ENCODE measurements at places on chromosomes 7 and 10. TPM values are rescaled to one million over a fixed set of nuclear protein-coding genes. Genes with fewer than 3 reads are reported as not detected.

- H3K27me3 ChIP-seq: no peaks in the 10 kb centered on the region
- H3K27ac ChIP-seq: no peak overlapping the region
- H3K4me1 ChIP-seq: peaks cover 17% of the 10 kb centered on the region
- H3K36me3 ChIP-seq: no peaks in the 10 kb centered on the region
- no peak overlapping the region for H3K4me3 ChIP-seq
Measured at GRCh38 chr10:34641913-34642558, 173.1 kb downstream of the PARD3 start.

DNA sequence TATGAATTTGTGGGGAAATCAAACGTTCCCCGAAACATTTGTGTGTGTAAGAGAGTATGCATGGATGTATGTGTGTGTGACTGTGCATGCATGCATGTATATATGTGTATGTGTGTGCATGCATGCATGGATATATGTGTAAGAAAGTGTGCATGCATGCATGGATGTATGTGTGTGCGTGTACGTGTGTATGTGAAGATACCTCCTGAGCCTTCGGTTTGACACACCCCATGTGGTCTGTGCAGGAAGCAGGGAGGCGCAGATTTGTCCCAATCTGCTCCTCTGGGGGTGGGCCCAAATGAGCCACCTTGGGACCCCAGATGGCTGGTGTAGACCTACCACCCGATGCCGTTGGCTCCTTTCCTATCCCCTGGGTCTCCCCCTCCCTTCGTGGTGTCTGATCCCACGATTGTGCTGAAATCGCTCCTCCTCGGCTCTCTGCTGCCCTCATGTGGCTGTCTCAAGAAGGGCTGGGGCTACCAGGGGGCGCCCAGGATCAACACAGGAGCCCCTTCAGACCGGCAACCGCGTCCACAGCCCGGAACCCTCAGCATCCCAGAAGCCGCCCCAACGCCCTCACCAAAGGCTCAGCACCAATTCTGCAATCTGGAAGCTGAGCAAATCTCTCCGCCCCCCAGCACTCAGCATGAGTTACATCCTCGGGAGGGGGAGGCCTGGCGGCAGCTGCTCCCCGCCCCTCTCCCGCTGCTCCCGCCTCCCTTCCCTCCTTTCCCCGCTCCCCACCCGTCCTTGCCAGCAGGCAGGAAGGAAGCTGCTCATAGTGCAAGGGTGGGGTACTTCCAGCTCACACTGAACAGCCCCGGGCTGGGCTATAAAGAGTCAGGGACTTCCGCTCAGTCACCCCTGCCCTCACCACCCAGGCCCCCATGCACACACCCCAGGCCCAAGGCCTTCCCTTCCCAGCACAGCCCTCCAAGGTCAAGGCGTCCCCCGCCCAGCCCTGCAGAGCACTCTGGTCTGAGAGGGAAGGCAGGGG lies 2.3 kb upstream of the NOS3 start:
- H3K27me3 ChIP-seq: no peaks in the 10 kb centered on the region
- peak; percentile 22 for DNase-seq
- H3K27ac ChIP-seq: peak overlapping the region; percentile 41
- H3K4me3 ChIP-seq: no peak overlapping the region
- no peaks in the 10 kb centered on the region for H3K4me1 ChIP-seq

DNA sequence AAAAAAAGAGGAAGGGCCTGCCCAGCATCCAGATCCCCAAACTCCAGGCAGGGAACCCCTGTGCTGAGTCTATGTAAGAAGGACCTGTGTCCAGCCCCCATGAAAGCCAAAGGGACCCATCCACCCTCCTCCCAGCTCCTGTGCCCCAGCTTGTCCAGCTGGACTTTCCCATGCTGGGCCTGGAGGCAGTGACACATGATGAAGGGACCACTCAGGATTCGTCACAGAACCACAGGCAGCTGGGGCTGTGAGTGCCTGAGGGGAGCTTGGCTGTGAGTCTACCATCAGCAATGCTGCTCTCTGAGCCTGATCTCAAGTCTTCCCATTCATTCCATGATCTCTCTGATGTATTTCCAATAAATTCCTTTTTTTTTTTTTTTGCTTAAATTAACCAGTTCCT lies 36.2 kb upstream of the MNX1 start:
- H3K4me3 ChIP-seq: no peak overlapping the region
- no peaks in the 10 kb centered on the region for H3K4me1 ChIP-seq
- no peaks in the 10 kb centered on the region for H3K36me3 ChIP-seq

- H3K4me1 ChIP-seq: peaks cover 3% of the 10 kb centered on the region
- no peaks in the 10 kb centered on the region for H3K27me3 ChIP-seq
- no peak overlapping the region for H3K27ac ChIP-seq
- H3K36me3 ChIP-seq: no peaks in the 10 kb centered on the region
- H3K4me3 ChIP-seq: no peak overlapping the region
Measured at GRCh38 chr10:97412891-97413304, 11.8 kb upstream of the RRP12 start.

GRCh38 chr10:118054383-118054782 lies 7.6 kb upstream of the RAB11FIP2 start:
- H3K27me3 ChIP-seq: no peaks in the 10 kb centered on the region
- no peak overlapping the region for H3K4me3 ChIP-seq
- no peak overlapping the region for H3K27ac ChIP-seq
- DNase-seq: no peak
- no peaks in the 10 kb centered on the region for H3K4me1 ChIP-seq

GRCh38 chr7:96253441-96253840 lies 68.5 kb downstream of the SLC25A13 start:
- no peak overlapping the region for H3K27ac ChIP-seq
- no peaks in the 10 kb centered on the region for H3K4me1 ChIP-seq
- H3K4me3 ChIP-seq: no peak overlapping the region
- H3K27me3 ChIP-seq: no peaks in the 10 kb centered on the region
- no peaks in the 10 kb centered on the region for H3K36me3 ChIP-seq

DNA sequence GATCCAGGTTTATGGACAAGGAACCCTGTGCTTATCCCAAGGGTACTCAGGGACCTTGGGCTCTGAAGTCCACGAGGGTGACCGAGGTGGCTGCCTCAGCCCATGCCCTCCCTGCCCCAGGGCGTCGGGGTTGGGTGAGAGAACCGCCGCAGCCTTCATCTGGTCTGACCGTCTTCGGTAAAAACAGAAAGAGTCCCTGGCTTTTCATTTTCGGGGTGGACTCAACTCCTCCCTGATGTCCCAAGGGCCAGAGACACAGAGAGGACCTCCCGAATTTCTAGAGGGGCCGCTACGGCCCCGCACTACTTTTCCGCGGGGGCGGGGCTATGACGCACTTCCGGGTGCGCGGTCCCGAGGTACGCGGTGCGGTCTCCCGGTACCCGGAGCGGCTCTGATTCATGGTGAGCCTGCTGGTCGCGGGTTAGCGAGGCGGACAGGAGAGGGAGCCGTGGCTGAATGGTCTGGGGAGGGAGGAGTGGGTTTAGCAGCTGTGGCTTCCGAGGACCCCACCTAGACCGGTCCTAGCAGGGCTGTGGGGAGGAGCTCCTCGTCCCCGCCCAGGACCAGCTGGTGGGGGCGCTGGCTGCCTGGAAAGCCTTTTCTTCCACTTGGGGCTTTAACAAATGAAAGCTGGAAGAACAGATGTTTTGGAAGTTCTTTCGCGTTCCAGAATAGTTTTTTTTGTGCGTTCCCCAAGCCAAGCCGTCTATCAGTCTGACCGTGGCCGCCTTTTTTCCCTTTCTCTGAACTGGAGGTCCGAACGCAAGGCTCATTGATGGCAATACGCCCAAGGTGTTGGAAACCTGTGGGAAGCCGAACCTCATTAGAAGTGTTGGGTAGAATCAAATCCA lies at the start of gene ZSCAN21:
TSS of gene ZSCAN21 (plus strand) at position 334 of the 851 bp plus-strand sequence. CDS start 7,233 bp downstream, outside the sequence.
- peak within 1 kb of the TSS; percentile 96 for H3K27ac ChIP-seq
- peaks cover 12% of the 10 kb centered on the region for H3K4me1 ChIP-seq
- H3K4me3 ChIP-seq: peak within 1 kb of the TSS; percentile 52
- H3K36me3 ChIP-seq: no peaks in the 10 kb centered on the region
- DNase-seq: peak; percentile 79

DNA sequence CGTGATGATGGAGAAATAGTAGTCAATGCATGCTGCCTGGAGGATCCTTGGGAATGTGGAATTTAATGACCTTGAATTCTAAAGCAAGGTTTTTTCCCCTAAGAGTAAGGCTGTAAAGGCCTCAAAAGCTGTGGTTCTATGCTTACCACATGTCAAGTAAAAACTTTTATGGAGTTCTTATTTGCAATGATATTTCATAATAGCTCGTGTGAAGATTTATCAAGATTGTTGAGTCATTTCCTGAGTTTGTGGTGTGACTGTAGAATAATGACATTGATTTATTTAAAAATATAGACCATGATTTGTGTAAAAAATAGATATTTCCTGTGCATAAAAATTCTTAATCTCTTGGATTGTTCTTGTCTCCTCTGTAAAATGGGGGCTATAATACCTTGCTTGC lies 67.5 kb upstream of the SORCS1 start:
- H3K4me1 ChIP-seq: no peaks in the 10 kb centered on the region
- H3K4me3 ChIP-seq: no peak overlapping the region
- no peaks in the 10 kb centered on the region for H3K36me3 ChIP-seq
- no peak for DNase-seq

GRCh38 chr7:73397521-73398281 lies 35.9 kb upstream of the FZD9 start:
- no peaks in the 10 kb centered on the region for H3K36me3 ChIP-seq
- no peaks in the 10 kb centered on the region for H3K27me3 ChIP-seq

GRCh38 chr10:8844141-8844540 lies 789.7 kb downstream of the GATA3 start:
- H3K4me1 ChIP-seq: no peaks in the 10 kb centered on the region
- H3K4me3 ChIP-seq: no peak overlapping the region
- H3K36me3 ChIP-seq: no peaks in the 10 kb centered on the region
- DNase-seq: no peak
- no peak overlapping the region for H3K27ac ChIP-seq

GRCh38 chr10:2744547-2745200 lies 322.7 kb upstream of the PFKP start:
- H3K27me3 ChIP-seq: no peaks in the 10 kb centered on the region
- H3K4me3 ChIP-seq: no peak overlapping the region
- no peak overlapping the region for H3K27ac ChIP-seq
- no peak for DNase-seq

DNA sequence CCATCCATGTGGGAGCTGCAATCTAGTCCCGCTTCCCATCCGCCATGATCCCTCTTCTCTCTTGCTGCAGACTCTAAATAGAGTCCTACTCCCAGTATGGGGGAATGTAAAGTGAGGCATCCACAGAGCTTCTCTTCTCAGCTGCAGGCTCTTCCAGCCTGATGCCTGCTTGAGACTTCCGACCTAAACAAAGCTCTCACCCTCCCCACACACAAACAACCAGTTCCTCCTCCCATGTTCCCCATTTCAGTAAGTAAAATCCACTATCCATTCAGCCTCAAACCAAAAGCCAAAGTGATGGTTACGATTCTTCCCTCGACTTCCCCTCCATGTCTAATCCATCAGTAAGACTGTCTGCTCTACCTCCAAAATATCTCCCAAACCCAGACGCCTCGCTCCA lies 108.2 kb upstream of the NFE2L3 start:
- no peak overlapping the region for H3K27ac ChIP-seq
- H3K36me3 ChIP-seq: no peaks in the 10 kb centered on the region
- no peak overlapping the region for H3K4me3 ChIP-seq
- H3K4me1 ChIP-seq: no peaks in the 10 kb centered on the region
- H3K27me3 ChIP-seq: no peaks in the 10 kb centered on the region

DNA sequence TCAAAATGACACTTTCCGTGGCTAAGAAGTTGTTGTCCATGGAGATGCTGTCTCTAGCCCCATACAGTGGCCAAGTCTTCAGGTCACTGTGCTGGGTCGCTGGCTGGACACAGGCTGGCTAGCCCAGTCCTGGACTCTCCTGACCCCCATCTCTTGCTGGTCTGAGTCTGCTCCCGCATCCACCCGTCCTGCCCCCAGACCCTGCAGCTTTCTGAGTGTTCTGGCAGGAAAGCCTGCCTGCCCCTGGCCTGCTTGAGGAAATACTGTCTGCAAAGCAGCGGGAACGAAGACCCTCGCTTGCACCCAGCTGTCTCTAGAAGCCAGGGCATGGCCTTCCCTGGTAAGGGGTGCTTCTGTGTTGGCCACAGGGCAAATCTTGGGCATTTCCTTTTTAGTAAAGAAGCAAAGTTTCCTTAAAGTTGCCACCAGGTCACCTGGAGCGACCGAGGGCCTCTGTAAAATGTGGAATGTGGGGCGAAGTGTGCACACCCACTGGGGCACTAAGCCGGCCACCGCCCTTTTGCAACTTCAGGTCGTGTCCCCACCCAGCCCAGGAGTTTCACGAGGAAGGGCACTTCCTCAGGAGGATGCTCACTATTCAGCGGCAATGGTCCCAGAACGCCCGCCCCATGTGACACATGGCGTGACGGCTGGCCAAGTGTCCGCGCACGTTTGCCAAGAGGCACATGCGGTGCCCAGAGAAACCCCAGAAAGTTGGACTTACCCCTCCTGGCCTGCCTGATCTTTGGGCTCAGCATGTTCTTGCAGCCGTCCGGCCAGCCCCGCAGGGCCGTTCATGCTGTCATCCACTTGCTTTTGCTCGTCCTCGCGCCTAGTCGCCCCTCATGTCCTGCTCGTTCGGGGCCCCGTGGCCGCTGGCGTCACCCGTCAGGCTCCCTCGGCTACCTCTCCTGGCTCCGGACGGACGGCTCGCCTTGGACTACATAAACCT lies 558 bp downstream of the ARHGAP22 start:
- no peaks in the 10 kb centered on the region for H3K36me3 ChIP-seq
- no peaks in the 10 kb centered on the region for H3K27me3 ChIP-seq
- peak overlapping the region; percentile 28 for H3K4me3 ChIP-seq
- no peak overlapping the region for H3K27ac ChIP-seq

DNA sequence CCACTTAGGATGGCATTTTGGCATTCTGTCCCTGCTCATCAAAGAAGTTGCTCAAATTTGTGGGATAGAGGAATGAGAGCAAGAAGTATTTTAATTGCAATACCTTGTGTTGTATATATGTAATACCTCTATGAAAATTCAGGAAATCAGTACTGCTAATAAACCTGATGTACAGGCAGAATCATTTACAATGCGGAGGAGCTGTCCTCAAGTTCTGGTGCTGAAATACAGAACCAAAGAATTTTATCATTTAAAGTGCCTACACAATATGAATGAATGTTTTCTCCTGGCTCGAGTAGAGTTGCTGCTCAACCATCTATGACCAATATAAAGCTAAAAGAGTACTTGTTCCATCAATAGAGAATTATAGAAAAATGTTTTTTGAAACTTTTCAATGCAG lies 305.8 kb downstream of the PLXNA4 start:
- H3K4me3 ChIP-seq: no peak overlapping the region
- no peak overlapping the region for H3K27ac ChIP-seq
- no peaks in the 10 kb centered on the region for H3K4me1 ChIP-seq
- no peaks in the 10 kb centered on the region for H3K36me3 ChIP-seq
- DNase-seq: no peak

DNA sequence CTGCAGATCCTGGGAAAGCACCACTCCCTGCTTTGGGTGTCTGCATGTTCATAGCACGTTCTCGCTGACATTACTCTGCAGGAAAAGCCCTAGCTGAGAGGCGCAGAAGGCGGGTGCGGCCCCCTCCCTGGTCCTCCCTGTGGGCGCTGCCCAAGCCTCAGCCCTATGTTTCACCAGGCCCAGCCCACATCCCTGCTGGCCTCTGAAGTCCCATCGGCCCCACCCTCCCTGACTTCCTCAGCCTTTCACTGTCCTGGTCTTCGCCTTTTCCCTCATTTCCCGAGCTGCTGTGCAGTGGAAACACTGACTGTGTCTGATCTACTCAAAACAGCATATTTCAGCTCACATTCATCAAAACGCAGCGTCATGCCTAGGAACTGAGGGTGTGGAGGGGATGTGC lies 36.3 kb upstream of the DIP2C start:
- H3K4me3 ChIP-seq: no peak overlapping the region
- no peak overlapping the region for H3K27ac ChIP-seq
- no peaks in the 10 kb centered on the region for H3K4me1 ChIP-seq
- DNase-seq: no peak
- no peaks in the 10 kb centered on the region for H3K36me3 ChIP-seq

ZMIZ1 gene
- 128 TPM for total RNA-seq

IGFBP1 gene
- not detected for total RNA-seq

CRCP gene
- 49.6 TPM for total RNA-seq

STEAP1B gene
- not detected for total RNA-seq

GIMAP8 gene
- total RNA-seq: 34.5 TPM

All from thyroid gland (tissue), 4 donors.